ENCODE measurements at places on chromosomes 11 and 22. TPM values are rescaled to one million over a fixed set of nuclear protein-coding genes. Genes with fewer than 3 reads are reported as not detected.

The MPEG1 gene
- total RNA-seq, result 71.5 TPM

- no peak for DNase-seq
These were observed 195.1 kb downstream of the SNX19 start for GRCh38 chr11:130721023-130721681.

GRCh38 chr11:10497371-10498021, 42.4 kb downstream of the AMPD3 start:
- DNase-seq, result no peak

The OR51B2 gene
- not detected for total RNA-seq

The KCNJ5 gene
- 4.6 TPM for total RNA-seq

- DNase-seq, result no peak
These were observed 2.0 kb downstream of the KDM2A start for GRCh38 chr11:67120881-67121710.

DNA sequence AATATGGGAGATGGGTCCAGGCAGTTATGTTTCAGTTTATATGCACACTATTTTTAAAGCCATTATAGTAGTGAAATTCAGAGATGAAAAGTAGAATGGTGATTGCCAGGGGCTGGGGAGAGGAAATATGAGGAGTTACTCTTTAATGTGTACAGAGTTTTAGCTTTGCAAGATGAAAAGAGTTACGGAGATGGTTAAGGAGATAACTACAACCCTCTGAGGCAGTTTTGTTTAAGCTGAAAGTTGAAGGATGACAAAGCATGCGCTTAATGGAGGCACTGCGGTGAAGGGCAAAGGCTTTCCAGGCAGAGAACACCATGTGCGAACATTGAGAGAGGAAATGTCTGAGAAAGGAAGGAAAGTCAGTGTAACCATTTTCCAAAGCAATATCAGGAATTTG, 18.2 kb upstream of the BMAL1 start:
- DNase-seq, result no peak

- DNase-seq, result no peak
These were observed 40.2 kb upstream of the RBFOX2 start for GRCh38 chr22:36068776-36069344.

Measured in mesenteric fat pad (tissue), 1 donor.